ENCODE measurements at places on chromosomes 2 and 18. TPM values are rescaled to one million over a fixed set of nuclear protein-coding genes. Genes with fewer than 3 reads are reported as not detected.

The MYO5B gene
- 3.2 TPM for total RNA-seq

GRCh38 chr2:184032983-184033382 lies 565.3 kb upstream of the ZNF804A start:
- no peak for ATAC-seq

DNA sequence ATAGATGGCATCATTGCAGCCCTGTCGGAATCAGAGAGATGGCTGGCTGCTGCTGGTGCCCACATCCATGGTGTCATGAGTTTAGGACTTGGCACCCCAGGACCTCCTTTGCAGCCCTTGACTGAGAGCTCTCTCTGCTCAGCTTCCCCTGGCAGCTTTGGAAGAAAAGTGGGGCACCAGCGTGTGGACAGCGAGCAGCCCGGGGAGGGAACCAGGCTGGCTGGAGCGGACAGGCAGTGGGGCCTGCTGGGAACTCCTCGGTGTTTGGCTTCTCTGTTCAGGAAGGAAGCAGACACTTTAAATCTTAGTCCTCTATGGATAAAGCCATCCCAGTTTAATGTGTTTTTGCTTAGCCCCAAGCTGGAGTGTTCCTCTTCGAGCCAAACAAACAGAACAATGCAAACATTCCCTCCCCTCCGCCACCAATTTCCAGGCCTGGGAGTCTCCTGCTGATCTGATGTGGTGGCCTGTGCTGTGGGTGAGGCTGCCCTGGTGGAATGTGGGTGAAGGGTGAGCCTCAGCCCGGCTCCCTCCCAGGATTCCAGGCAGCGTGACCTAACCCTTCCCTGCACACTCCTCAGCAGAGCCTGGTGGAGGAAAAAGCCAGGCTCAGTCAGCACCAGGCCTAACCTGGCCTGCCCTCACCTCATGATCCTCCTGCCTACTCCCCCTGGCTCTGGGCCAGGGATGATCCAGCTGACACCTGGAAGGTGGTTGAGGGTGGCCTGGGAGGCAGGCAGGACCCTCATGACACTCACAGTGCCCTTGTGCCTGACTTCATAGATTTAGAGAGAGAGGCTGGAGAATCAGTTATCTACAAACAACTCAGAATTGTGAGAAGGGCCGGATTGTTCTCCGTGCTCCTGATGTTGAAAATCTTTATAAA lies 21.6 kb upstream of the ITGB6 start:
- ATAC-seq, result peak; percentile 69

- ATAC-seq, result no peak
Observed at GRCh38 chr2:68411397-68412126, 46.5 kb downstream of the PLEK start.

Measured in gastroesophageal sphincter (tissue), 4 donors.